ENCODE measurements at places on chromosomes 4 and X.

GRCh38 chr4:32140636-32141035, 1420.5 kb downstream of the PCDH7 start:
- no peak for DNase-seq

GRCh38 chr4:13917015-13917414, 289.5 kb upstream of the BOD1L1 start:
- DNase-seq = no peak

- no peak for DNase-seq
Measured at GRCh38 chrX:3711331-3711917, 2.0 kb downstream of the PRKX start.

DNA sequence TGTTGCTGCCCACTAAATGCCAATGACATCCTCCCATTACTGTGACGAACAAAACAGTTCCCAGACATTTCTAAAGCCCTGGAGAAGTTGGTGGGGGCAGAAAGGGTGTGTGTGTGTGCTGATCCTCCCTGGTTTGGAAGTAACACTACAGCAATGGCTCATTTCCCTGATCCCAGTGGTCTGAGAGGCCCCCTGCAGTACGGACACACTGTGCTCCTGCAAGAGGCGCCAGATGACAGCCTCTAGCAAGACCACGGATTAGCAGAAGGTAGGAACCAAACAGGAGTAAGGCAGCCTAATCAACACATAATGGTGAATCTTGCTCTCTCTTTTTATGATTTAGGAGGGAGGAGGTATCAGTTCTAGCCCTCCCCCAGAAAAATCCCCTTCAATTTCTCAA, 49.6 kb downstream of the CHRDL1 start:
- DNase-seq = no peak

- DNase-seq = no peak
Measured at GRCh38 chr4:81030981-81031791, 678 bp downstream of the BMP3 start.

DNA sequence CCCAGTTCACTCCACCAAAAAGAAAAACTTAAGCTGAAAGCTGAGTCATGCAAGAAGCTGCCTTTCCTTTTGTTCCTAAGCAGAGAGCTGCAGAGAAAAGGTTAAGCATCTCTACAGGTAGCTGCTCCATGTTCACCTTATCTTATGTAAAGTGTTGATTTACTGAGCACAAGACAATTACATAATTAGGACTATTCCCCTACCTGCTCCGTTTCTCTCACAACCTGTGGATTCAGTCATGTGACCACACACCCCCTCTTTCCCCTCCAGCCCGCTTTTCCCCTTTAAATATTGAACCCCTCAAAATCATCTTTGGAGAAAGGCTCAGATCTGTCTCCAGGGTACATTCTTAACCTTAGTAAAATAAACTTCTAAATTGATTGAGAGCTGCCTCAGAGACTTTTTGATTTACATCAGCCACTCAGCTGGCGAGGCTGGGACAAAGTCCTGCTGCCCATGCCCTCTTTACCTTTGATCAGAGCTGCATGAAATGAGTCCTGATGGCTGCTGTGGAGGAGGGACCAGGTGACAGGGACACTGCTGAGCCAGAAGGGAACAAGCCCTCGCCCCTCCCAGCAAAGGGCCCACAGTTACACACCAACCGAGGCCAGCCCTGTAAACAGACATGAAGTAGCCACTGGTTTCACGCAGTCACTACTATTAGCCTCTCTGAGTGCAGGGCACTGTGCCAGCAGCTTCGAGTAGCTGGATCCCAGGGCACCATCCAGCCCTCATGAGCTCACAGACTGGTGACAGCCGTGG, 53.9 kb upstream of the C4orf50 start:
- DNase-seq = no peak

DNA sequence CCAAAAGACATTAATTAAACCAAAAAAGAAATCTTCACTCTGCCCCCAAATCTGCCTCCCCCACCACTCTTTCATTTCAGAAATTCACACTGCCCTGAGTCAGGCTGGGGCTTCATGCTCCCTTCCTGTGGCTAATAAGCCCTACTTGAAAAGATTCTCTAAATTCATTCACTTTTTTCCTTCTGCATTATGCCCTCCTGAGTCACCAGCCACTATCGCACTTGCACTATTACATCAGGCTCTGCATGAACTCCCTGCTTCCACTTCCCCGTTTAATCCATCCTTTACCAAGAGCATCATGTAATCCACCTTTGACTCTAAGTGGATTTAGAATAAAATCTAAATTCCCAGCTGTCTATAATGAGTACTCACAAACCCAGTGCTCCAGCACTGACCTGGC, 295.4 kb upstream of the KLF3 start:
- DNase-seq = no peak

- DNase-seq = no peak
Measured at GRCh38 chr4:112884406-112884805, 165.0 kb upstream of the ANK2 start.

GRCh38 chrX:12611471-12611870, 179.7 kb upstream of the PRPS2 start:
- DNase-seq = no peak

DNA sequence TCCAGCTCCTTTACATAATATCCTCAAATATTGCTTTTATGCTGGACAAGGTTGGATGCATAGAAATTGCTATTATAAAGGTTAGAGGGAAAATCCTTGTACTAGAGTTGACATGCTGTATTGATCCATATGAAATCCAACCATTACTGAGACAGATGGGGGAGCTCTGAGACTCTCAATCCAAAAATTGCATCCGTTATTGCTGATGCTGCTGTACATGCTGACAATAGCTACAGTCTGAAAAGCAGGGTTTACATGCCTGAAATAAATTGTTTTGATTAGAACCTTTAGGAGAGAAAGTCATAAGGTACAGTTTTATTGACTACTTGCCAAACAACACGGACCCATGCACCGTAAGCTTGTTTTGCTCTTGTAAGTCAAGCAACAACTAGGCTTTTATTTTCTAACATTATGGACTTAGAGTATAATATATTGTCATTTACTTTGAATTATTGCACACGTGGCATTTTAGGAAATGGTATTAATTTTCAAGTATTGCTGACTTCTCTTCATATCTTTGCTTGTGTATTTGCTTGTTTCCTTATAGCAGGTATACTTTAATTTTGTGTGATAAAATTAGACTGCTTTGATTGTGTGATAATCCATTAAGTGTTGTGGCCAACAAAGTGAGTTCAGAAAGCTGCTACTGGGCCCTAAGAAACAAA, 1365.2 kb downstream of the STIM2 start:
- peak; percentile 78 for DNase-seq

GRCh38 chr4:104859601-104860237, 287.0 kb upstream of the TET2 start:
- no peak for DNase-seq

- DNase-seq = no peak
Measured at GRCh38 chrX:40104985-40105834, 7.5 kb upstream of the BCOR start.

- DNase-seq = peak; percentile 43
Measured at GRCh38 chr4:5710961-5711478, at the start of gene EVC. Gene EVC, plus strand, starts transcription at chr4:5711201. Its CDS starts 180 bp downstream, at chr4:5711381.

DNA sequence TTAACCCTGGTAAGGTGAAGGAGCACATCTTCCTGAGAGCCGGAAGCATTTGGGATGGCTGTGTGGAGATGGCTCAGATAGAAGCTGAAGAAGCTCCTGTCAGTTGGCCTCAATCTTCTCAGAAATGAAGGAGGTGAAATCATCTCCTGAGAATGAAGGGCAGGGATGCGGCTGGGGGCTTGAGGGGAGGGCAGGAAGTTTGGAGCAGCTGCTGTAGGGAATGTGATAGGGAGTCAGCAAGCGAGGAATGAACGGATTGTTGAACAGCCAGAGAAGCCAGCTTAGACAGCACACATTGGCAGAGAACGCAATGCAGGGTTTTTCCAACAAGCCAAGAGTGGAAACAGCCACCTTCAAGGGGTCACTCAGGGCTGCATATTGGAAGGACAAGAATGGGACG, 10.0 kb downstream of the KCNE5 start:
- no peak for DNase-seq

GRCh38 chr4:25174674-25175073, 14.4 kb upstream of the SEPSECS start:
- DNase-seq = no peak

DNA sequence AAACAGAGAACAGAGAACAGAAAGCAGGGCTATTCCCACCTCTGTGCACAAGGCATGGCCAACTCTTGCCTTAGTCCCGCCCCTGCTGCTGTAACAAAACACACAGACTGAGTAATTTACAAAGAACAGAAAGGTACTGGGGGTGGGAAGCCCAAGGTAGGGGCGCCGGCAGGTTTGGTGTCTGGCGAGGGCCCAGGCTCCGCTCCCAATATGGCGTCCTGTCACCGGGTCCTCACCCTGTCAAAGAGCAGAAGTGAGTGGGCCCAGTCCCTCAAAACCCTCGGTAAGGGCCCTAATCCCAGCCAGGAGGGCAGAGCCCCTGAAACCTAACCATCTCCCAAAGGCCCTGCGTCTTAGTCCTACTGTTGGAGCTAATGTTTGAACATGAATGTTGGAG, 71.0 kb downstream of the FAM53A start:
- no peak for DNase-seq

GRCh38 chr4:186169333-186169944, 21.9 kb upstream of the CYP4V2 start:
- no peak for DNase-seq

- peak; percentile 63 for DNase-seq
Measured at GRCh38 chr4:110055158-110055768, 142.6 kb downstream of the EGF start.

GRCh38 chr4:122733787-122734120, 1.2 kb downstream of the BBS12 start:
- DNase-seq = no peak

- DNase-seq = no peak
Measured at GRCh38 chrX:31572360-31572759, 500.5 kb upstream of the FTHL17 start.

GRCh38 chr4:93700571-93700970, 128.0 kb upstream of the ATOH1 start:
- no peak for DNase-seq

GRCh38 chr4:169208090-169208455, 62.7 kb downstream of the SH3RF1 start:
- DNase-seq = no peak

- DNase-seq = no peak
Measured at GRCh38 chrX:54817220-54817820, 9.8 kb downstream of the MAGED2 start.

DNA sequence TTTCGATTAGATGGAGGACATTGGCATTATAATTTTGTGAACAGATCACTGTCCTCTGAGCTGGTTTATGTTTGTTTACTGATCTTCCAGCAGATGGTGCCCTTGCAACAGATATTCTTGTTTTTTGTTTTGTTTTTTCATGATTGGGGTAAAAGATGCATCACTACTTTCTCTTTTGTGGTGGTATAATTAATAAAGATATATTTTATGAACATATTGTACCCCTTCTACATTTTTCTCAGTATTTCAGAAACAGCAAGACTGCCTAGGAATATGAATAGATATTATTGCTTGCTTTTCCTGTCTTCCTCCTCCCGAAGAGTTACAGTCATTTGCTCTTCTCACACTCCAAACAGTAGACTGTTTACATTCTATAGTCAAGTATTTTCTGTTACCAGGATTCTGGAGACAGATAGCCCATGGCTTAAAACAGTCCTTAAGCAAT, 905.2 kb downstream of the TRAM1L1 start:
- peak; percentile 56 for DNase-seq

DNA sequence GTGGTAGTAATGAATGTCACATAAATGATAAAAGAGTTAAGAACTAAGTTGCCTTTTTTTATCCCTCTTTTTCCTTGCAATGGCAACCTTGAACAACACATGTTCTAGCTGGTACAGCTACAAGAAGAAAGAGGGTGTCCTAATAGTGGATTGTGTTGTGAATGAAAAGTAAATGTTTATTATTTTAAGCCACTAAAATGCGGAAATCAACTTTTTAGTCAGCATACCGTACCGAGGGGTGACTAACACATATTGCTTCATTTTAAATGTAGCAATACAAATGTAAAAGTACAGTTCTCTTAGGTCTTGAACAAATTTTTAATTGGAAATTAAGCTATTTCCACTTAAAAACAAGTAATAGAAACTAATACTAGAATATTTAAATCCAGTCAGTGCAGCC, 17.7 kb upstream of the AP1AR start:
- no peak for DNase-seq

- no peak for DNase-seq
Measured at GRCh38 chr4:45518832-45519231, 605.0 kb downstream of the GABRG1 start.

DNA sequence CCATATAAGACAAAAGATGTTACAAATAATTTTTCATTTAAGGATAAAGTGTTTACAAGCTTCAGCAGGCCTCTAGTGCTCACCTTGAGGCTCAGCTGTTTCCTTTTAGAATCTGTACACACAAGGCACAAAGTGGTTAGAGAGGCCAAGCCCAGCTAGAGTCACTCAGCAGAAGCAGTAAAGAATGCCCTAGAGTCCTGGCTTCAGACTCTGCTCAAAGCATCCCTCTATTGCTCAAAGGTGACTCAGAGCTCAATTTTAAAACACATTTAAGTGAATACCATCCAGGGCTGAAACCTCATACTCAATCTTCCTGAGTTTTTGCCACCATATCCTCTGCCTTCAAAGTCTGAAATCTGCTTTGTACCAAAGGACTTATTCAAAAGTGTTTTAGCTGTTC, 22.6 kb upstream of the PHF8 start:
- no peak for DNase-seq

DNA sequence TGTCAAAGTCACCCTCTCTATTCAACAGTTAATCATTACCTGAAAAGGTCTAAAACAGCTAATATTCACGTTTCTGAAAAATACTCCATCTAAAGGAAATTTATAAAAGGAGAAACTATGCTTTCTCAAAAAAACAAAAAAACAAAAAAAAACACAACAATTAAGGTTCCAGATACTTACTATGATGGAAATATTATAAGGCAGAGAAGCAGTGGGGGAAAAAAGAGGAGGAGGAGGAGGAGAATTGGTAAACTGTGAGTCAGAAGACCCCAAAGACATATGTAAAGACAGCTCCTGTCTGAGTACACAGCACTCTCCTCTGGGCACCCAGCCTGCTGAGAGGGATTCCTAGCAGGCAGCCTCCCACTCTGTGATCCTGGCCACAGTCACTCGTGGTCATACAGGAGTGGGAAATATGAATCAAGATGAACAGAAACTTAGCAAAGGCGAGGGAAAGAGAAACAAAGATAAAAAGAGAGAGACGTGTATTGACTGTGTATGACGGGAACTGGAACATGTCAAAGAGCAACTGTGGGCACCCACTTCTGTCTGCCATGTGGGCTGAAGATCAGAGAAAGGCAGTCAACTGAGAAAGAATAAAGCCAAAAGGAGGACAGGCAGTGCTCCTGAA, 12.5 kb downstream of the KLHL15 start:
- DNase-seq = no peak

DNA sequence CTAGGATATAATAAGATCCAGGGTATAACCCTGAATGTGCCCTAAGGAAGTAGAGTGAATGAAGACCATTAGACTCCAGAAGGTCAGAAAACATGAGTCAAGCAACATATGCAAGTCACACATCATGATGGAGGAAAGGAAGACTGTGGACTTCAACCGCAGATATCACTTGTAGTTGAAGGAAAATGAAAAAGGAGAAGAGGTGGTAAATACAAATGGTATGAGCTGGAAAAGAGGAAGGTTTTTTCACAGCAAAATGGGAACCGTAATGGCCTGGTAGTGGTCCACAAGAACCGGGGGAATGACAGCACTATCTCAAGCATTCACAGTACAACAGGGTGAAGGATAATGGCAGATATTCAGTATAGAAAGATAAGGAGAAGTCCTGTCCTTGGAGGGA, 5.2 kb upstream of the SCFD2 start:
- DNase-seq = no peak

Measured in Ammon's horn (tissue), 1 donor.